Stimulated activated CD4-positive, alpha-beta T cell treated with anti-CD3 and anti-CD28 coated beads, Interleukin-2, amount 100 ng/mL, for 4 hours (primary cell): ENCODE measurements at places on chromosomes 4 and X.

DNA sequence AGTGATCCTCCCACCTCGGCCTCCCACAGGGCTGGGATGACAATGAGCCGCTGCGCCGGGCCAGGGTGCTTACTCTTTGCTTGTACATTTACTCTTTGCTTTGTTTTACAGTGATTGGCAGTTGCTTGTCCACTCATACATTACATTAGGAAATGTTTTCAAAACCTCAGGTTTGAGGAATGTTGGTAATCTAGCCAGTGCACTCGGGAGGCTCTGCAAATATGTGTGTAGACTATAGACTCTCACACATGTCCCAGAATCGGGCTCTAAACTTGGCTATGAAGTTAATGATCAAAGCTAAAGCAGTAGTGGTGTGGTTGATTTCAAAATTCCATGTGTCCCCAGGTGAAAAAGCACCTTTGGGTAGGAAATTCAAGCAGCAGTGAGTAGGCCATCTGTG lies 20.5 kb downstream of the TRMT44 start:
- no peak for DNase-seq

- no peak for DNase-seq
Measured at GRCh38 chr4:47383829-47384427, 79.6 kb downstream of the COMMD8 start.

- no peak for DNase-seq
Measured at GRCh38 chrX:46649421-46650260, 76.1 kb downstream of the CHST7 start.

GRCh38 chr4:25297528-25298242 lies 14.9 kb upstream of the ZCCHC4 start:
- no peak for DNase-seq

GRCh38 chr4:7564242-7564641 lies 129.5 kb upstream of the PSAPL1 start:
- DNase-seq = no peak

GRCh38 chr4:3810111-3810680 lies 44.0 kb downstream of the ADRA2C start:
- DNase-seq = no peak

DNA sequence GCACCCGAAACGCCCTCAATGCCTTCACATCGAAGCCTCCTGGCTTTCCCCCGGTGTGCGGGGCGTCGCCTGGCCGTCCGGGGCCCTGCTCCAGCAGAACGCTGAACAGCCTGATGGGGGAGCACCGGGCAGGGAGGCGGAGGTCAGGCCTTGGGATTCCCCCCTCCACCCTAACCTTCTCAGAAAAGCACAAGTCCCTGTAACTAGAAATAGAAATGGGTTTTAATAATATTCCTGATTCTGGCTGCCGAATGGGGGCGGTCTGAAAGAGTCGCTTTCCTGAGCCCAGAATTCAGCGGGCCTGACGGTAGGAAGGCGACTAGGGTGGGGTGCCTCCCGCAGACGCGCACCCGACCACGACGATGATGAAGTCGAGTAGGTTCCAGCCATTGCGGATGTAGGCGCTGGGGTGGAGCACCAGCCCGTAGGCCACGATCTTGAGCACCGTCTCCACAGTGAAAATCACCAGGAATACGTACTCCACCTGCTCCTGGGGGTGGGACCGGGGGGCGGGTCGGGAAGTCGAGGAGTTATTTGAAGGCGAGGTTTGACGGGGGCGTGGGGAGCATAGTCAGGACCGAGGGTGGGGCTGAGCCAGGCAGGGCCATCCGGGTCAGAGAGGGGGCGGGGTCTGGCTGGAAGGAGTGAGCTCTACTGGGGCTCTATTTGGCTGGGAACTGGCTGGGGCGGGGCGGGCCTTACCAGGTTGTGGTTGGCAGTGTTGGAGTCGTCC lies 2.5 kb downstream of the CACNA1F start:
- peak; percentile 21 for DNase-seq

DNA sequence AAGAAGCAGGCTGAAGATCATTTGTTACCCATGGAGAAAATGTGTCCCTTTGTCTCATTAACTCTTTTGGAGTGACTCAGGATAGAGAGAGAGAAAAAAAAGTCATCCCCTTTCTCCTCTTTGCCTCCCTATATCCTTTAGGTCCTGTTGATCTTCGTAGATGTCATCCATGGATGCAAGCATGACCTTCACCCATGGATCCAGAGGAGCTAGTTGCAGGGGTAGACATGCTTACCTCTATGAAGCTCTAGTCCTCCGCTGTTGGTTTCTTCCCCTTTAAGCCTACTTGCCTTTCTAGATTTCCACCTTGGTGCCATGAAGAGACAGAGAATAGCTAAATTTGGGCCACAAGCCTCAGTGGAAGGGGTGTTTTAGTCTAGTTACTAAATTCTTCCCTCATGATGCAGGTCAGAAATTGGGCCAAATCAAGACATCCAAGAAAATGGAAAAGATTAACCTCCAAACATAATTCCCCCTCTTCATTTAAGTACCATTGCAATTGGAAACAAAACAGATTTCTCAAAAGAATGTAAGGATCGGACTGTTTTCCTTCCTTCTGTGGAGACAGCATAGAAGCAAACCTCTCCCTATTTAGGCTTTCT lies 178.4 kb downstream of the TECRL start:
- no peak for DNase-seq

DNA sequence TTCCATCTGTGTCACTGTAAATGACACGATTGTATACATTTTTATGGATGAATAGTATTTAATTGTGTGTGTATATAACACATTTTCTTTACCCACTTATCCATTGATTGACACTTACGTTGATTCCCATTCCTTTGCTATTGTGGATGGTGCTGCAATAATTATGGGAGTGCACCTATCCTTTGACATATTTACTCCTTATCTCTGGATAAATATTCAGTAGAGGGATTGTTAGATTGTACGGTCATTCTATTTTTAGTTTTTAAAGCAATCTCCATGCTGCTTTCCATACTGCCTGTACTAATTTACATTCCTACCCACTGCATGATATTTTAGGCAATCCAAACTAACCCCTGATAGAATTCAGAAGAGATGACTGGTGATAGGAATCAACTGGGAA lies 980.1 kb downstream of the FSTL5 start:
- no peak for DNase-seq

GRCh38 chr4:156924774-156925315 lies 46.8 kb downstream of the PDGFC start:
- DNase-seq = no peak

- no peak for DNase-seq
Measured at GRCh38 chr4:110640576-110640975, 17.7 kb upstream of the PITX2 start.

DNA sequence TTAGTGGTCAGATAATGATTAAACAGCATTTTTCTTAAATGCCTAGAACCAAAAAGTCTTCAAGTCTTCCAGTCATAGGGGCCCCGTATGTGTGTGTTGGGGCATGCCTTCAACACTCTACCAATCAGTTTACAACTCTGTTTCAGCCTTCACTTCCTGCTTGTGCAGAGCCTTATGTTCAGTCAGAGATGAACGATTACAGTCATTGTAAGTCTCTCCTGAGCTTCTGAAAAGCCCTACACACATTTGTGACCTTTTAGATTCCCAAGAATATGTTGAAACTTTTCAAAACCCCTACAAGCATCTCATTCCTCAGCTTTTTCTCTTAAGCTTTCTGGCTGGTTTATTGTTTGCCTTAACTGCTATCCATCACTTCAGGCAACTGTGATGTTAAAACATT lies 591.2 kb downstream of the ZNF674 start:
- no peak for DNase-seq

DNA sequence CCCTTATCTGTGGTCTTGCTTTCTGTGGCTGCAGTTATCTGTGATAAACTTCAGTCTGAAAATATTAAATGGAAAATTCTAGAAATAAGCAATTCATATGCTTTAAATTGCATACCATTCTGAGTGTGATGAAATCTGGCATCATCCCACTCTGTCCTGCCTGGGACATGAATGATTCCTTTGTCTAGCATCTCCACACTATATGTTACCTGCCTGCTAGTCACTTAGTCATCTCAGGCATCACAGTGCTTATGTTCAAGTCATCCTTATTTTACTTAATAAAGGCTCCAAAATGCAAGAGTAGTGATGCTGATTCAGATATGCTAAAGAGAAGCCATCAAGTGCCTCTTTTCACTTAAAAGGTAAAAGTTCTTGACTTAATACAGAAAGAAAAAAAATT lies 14.3 kb upstream of the RAB9B start:
- no peak for DNase-seq

DNA sequence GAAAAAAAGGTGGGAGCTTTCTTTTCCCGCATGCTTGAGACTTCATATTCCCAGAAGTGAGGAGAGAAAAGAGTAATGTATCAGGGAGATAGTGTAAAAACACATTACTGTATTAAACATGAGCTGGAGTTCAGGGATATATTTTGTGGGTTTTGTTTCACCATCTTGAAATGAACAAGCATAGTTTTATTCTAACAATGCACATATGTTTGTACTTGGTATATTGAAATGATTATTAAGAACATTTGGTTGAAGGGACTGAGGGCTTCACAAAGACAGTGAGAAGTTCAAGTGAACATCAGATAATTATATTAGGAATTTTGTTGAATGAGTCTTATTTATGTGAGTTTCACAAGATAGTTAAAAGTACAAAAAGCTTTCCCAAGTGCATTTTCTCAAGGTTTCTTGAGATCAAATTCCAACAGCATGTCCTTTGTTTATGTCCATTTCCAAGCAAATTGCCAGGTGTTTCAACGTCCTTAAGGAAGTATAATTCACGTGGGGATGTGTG lies 368.8 kb downstream of the ANKRD50 start:
- no peak for DNase-seq

DNA sequence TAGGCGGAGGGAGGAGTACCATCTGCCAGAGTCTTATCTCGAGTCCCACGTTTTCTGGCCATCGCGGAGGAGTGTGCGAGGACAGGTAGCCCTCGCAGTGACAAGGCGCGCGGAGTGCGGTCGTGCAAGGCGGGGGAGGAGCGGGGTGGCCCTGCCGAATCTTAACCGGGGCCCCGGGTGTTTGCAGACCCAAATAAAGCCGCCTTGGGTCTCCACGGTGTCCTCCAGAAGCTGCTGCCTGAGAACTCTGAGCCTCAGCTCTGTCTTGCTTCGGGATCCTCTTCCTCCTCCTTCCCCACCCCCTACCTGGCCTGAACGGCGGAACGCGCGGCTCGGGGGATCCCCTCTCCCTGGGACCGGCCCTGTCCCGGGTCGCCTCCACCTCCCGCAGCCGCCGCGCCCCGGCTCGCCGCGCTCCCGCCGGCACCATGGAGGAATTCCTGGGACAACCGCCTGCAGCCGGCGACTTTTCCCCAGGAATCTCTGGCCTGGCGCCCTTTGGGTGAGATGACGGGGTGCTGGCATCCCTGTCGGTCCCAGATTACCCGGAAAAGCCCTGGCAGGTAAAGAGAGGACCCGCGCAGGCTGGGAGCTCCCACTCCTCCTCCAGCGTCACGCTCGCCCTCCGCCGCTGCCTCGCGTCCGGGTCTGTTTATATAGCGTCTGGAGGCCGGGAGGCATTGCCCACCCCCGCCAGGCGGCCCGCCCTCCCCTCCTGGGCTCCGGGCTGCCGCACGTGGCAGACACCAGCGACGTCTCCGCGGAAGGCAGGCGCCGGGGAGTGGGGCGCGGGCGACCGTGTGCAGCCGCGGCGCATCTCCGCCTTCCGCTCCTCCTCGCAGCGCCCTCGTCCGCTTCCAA lies at the start of gene GALNTL6:
GALNTL6 (plus strand) TSS at position 740 of the 861 bp plus-strand sequence.
- no peak for DNase-seq

DNA sequence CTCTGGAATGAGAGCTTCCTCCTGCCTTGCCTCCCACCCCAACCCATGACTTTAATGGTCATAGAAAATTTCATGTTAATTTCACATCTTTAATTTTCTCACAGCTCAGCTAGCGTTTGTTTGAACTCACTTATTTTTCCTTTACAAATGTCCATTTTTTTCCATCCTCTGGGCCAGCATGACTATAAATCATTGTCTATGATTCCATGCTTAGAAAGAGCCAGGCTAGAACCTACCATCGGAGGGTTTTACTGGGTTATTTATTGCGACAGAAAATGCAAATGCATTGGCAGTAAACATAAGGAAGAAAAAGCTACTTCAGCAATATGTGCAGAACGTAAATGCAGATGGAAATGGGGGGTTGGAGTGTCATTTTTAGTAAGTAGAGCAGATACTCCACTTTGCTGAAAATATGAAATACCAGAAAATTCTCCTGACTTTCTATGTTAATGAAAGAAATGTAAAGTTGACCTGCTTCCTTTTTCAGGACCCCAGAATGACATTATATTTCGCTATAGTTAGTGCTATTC lies 37.1 kb downstream of the LGI2 start:
- DNase-seq = no peak

- DNase-seq = no peak
Measured at GRCh38 chr4:101682946-101683345, 107.6 kb upstream of the BANK1 start.
